CD14-positive monocyte (primary cell): ENCODE measurements at places on chromosomes 7 and 10. TPM values are rescaled to one million over a fixed set of nuclear protein-coding genes. Genes with fewer than 3 reads are reported as not detected.
A peak's percentile ranks its signal among the peaks of the same experiment; 100 is the strongest.

DNA sequence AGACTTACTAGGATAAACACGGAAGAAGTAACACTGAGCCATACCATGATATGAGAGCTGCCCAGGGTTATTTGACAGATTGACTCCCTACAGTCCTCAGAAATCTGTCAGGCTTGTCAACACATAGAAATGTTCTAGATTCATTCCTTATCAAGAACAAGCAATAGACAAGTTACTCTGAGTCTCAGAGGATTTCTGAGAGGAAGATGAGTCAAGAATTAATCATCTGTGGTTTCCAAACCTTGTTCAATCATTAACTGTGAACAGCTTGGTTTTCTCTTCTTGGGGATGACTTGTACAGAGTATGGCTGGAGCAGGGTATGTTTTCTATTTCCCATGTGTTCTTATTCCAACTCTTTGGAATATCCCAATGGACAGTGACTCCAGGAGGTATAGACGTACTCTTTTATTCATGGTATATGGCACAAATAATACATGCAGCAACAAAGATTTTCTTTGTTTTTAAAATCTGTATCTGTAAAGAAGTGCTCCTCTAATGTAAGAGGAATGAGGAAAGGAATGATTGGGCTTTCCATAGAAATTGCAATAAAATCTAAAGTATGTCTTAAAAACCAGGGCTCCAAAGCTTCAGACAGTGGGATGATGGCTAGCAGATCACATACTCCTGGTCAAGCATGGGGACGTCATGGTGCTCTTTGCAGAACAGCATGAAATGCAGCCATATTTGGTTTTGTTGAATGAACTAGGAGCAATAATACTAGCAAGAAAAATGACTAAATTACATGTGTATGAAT is 11.9 kb upstream of the SFR1 start:
- peak; percentile 14 for DNase-seq

DNA sequence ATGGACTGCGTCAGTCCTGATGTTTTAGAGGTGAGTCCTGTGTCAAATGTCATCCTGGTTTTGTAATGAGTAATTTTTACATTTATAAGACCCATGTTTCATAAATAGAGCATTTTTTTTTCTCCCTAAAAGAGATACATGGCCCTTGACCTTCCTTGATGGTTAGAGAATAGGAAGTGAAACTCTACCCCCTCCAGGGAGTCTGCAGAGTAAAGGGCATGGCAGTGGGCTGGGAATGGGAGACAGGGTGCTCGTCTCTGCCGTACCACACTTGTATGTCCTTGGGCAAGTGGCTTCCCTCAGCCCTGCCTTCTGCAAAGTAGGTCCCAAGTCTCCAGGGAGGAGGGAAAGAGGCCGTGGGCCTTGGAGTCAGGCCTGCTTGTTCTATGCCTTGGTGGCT is 63.9 kb downstream of the WDFY4 start:
- peak; percentile 46 for DNase-seq

- DNase-seq, result no peak
These were observed 745.2 kb downstream of the AUTS2 start for GRCh38 chr7:70343519-70343918.

- DNase-seq, result no peak
These were observed 249.1 kb upstream of the LYZL1 start for GRCh38 chr10:29039677-29040189.

GRCh38 chr10:71661779-71662336 is 57.7 kb downstream of the C10orf105 start:
- no peak for DNase-seq

DNA sequence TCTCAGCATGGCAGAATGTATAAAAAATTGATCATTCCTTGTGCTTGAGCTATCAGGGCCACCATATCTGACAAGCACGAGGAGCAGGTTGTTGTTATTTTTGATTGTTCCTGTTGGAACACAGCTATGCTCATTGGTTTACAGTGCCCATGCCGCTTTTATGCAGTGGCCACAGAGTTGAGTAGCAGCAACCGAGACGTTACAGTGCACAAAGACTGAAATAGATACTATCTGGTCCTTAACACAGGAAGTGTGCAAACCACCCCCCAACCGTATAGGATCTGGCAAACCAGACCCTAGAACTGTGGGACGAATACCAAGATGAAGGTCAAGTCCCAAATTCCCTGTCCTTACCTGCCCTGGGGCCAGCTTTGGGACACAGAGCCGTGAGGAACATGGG is 216.6 kb downstream of the KLF6 start:
- DNase-seq, result no peak

- no peak for DNase-seq
These were observed 42.9 kb downstream of the MKLN1 start for GRCh38 chr7:131370523-131370968.

DNA sequence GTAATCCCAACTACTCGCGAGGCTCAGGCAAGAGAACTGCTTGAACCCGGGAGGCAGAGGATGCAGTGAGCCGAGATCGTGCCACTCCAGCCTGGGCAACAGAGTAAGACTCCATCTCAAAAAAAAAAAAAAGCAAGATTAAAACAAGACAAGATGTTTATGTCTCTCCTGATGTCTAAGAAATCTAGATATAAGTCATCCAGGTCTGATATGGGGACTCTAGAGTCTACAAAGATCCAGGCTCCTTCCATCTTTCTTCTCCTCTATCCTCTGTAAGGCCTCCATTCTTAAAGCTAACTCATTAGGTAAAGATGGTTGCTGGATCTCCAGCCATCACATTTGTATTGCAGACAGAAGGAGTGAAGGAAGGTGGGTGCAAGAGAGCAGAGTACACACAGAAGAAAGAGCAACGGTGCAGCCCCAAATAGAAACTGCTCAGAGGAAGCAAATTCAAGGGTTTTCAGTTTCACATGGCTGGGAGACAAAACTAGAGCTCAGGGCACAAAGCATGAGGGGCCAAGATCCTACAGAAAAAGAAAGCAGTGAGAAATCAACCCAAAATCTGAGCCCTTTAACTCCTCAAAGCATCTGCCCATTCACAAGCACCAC is 57.6 kb downstream of the USP6NL start:
- DNase-seq, result no peak

GRCh38 chr7:45407730-45408408 is 166.3 kb upstream of the ADCY1 start:
- no peak for DNase-seq

DNA sequence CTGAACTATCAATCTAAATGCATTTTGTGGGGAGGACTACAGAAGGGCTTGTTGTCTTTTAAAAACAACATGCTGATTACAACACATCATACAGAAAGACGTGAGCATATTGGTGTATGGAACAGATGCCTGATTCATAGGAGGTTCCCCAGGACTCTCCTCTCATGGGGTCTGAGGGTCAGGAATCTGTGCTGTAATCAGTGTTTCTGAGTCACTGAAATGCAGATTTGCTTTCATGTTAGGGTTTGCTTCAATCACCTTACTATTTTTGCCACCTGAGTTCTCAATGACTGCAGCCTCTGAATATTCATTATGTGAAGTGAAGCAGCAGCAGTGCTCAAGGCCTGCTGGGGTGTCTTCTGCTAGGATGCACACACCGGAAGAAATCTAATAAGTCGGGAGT is 550 bp upstream of the ANK3 start:
- DNase-seq, result no peak

DNA sequence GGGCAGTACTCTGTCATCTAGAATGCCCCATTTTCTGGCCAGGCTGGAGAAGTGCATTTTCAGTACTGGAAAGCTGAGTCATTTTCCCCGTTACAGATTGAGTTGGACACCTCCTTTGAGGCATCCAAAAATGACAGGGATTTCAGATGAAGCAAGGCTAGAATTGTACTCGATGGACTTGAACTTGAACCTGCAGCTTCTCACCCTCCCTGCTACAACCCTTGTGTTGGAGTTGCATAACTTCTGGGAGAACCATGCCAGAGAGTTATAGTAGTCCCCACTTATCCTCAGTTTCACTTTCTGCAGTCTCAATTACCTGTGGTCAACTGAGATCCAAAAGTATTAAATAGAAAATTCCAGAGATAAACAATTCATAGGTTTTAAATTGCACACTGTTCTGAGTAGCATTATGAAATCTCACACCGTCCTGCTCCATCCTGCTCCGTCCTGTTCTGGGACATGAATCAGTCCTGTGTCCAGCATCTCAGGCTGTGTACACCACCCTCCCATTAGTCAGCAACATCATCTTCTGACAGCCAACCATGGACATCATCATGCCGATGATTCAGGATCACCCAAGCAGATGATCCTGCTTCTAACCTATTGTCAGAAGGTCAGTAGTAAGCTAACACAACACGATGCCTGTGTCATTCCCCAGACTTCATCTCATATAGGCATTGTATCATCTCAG is 363.7 kb downstream of the DPP6 start:
- DNase-seq, result no peak

GRCh38 chr7:79035858-79036257 is 417.6 kb downstream of the MAGI2 start:
- no peak for DNase-seq

DNA sequence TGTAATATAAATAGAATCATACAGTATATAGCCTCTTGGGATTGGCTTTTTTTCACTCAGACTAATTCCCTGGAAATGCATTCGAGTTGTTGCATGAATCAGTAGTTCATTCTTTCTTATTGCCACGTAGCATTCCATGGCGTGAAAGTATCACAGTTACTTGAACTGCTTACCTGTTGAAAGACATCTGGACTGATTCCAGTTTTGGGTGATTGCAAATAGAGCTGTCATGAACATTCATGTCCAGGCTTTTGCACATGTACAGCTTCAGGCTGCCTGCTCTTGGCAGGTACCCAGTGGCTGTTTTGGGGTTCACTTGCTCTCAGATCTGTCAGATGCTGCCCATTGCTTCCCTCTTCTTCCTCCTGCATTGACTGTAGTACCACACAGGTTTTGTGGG is 54.9 kb downstream of the LRGUK start:
- no peak for DNase-seq

DNA sequence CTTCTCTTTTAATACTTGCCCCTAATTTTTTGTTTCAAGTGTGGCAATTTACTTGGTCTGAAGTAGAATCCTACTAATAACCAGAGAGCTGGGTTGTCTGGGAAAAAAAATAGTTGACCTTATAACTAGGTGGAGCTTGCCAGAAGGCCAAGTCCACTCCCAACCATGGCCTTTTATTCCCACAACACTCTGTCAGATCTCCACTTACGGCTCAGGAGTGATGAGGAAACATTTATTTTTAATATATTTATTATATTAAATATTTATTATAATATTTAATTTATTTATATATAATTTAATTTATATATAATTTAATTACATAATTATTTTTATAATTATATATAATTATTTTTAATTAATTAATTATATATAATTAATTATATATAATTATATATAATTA is 58.8 kb downstream of the TSPAN12 start:
- DNase-seq, result no peak

GRCh38 chr10:119286983-119287633 is 79.7 kb downstream of the GRK5 start:
- no peak for DNase-seq

GRCh38 chr7:24478137-24478655 is 95.1 kb upstream of the PALS2 start:
- DNase-seq, result no peak

- DNase-seq, result no peak
These were observed 263.6 kb upstream of the ZMIZ1 start for GRCh38 chr10:78805176-78805575.

GRCh38 chr7:83036130-83036529 is 126.6 kb downstream of the PCLO start:
- no peak for DNase-seq

- no peak for DNase-seq
These were observed 49.5 kb downstream of the VWA2 start for GRCh38 chr10:114288424-114289095.

DNA sequence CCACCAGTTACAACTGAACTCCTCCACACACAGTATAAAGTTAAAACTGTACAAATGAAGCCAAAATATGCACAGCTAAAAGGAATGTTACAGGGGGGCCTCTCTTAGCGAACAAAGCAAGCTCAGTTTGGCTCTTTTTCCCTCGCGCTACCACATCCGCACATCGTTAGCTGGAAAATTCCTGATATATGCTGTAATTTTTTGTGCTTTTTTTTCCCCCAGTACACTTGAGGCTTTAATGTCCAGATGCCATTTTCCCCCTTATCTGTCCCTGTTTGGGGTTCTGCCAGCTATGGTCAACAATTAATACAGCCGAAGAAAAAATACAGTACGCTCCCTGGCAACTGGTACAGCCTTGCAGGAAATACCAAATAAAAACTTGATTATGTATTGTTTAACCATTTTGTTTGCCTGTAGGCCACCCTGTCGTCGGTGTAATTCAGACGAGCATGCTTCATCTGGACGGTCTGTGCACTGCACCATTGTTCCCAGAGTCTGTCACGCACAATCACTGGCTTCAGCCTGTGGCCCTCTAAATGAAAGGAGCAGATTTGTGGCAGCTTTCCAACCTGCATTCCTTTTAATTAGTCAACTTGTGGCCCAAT is 108.1 kb upstream of the FAM133B start:
- DNase-seq, result no peak

DNA sequence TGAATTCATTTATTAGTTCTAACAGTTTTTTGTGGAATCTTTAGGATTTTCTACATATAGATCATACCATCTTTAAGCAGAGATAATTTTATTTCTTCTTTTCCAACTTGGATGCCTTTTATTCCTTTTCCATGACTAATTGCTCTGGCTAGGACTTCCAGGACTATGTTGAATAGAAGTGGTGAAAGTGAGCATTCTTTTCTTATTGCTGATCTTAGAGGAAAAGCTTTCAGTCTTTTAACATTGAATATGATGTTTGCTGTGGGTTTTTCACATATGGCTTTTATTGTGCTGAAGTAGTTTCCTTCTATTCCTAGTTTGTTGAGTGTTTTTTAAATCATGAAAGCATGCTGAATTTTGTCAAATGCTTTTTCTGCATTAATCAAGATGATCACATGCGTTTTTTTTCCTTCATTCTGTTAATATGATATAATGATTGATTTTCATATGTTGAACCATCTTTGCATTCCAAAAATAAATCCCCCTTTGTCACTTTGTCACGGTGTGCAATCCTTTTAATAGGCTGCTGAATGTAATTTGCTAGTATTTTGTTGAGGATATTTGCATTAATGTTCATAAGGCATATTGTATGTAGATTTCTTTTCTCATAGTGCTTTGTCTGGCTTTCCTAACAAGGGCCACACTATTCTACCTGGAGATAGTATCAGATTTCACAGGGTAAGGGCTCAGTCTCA is 92.9 kb downstream of the ZNF467 start:
- no peak for DNase-seq

- no peak for DNase-seq
These were observed 68.3 kb downstream of the NAMPT start for GRCh38 chr7:106216517-106216922.

- no peak for DNase-seq
These were observed 444.8 kb downstream of the GRID1 start for GRCh38 chr10:85921789-85922188.

- no peak for DNase-seq
These were observed 64.8 kb downstream of the C10orf143 start for GRCh38 chr10:130045801-130046321.

- peak; percentile 40 for DNase-seq
These were observed at the start of gene CPED1 for GRCh38 chr7:120988591-120989256. TSS of gene CPED1 (plus strand) at chr7:120988711. CDS start at chr7:120989622, 911 bp downstream.

Gene CLDN4
- 0.01 and 0.05 TPM in 2 replicates for polyA plus RNA-seq

Gene SPDYE1
- polyA plus RNA-seq, result not detected in 2 replicates

Gene DOCK1
- polyA plus RNA-seq, result not detected

Gene MBL2
- polyA plus RNA-seq, result not detected in 2 replicates
